ENCODE measurements at places on chromosomes 2 and 18.
A peak's percentile ranks its signal among the peaks of the same experiment; 100 is the strongest.

DNA sequence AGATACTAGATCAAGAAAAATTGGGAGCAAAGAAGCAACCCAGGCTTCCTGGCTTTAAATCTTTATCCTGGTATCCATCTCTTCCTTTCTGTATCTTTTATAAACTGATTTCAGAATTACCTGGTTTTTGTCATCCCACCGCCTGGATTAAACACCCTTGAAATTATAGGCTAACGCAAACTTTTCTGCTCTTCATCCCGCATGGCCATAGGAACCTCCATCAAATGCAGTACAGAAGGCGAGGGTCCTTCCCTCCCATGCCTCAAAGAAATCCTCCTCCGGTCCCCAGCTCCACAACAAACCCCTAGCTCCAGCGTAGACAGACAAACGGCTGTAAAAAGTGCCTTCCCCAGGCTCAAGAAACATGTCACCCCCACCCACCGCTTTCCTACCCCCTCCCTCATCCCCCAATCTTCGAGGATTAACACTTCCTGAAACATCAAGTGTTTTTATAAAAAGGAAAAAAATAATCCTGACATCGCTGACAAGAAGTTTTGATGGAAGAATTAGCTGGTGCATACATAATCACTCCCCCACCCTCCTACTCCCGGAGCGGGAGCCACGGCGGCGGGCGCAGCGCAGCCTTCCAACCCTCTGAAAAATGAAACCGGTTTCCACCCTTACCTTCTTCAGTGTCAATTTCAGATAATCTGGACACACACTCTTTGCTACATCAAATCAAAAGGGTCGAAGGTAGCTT, 7.6 kb downstream of the DLX1 start:
- DNase-seq, result no peak

DNA sequence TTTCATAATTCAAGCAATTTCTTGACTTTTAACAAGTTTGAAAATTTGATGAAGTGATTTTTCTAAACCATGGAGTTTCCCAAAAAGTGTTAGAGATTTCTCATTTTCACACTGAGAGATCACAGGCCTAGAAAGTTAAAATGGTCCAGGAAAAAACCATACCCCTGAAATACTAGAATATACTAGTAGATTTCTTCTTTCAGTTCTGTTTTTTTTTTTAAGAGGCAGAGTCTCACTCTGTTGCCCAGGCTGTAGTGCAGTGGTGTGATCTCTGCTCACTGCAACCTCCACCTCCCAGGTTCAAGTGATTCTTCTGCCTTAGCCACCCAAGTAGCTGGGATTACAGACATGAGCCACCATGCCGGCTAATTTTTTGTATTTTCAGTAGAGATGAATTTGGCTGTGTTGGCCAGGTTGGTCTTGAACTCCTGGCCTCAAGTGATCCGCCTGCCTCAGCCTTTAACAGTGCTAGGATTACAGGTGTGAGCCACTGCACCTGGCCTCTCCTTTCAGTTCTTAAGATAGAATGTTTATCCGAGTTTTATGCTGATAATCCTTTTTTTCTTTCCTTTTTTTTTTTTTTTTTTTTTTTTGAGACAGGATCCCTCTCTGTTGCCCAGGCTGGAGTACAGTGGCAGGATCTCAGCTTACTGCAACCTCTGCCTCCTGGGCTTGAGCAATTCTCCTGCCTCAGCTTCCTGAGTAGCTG, 14.4 kb downstream of the MTHFD2 start:
- no peak for DNase-seq

DNA sequence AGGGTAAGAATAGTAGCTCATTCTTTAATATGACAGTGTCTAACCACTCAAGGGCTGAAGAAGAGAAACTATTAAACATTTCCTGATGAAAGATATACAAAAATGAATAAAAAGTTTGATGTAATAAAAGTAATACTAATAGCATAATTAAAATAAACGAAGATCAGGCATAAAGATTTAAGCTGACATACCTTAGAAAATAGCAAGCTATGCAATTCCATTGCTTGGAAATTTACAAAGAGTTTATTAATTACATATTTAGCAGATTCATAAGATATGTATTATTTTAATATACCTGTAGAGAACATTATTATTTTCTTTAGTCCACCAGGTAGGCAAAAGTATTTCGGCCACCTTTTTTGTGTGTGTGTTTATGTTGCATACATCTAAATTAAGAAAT, 229.4 kb downstream of the GCA start:
- no peak for DNase-seq

GRCh38 chr2:240832921-240833494, 13.0 kb upstream of the KIF1A start:
- DNase-seq, result no peak

DNA sequence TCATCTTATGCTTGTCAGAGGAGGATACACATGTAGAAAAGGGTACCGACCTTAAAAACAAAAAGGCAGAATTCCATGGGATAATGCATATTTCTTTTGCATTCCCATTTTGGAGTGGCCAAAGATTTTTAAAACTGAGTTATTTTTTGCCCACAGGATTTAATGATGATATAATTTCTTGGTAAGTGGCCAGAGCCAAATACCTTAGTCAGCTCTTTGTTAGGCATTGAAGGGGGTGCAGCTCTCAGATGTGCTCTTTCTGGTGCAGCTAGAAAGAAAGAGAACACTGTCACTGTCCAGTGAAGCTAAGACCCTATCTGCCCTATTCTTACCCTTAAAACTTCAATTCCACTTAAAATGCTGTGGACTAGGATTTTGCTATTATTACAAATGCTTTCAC, 10.8 kb downstream of the COQ10B start:
- no peak for DNase-seq

DNA sequence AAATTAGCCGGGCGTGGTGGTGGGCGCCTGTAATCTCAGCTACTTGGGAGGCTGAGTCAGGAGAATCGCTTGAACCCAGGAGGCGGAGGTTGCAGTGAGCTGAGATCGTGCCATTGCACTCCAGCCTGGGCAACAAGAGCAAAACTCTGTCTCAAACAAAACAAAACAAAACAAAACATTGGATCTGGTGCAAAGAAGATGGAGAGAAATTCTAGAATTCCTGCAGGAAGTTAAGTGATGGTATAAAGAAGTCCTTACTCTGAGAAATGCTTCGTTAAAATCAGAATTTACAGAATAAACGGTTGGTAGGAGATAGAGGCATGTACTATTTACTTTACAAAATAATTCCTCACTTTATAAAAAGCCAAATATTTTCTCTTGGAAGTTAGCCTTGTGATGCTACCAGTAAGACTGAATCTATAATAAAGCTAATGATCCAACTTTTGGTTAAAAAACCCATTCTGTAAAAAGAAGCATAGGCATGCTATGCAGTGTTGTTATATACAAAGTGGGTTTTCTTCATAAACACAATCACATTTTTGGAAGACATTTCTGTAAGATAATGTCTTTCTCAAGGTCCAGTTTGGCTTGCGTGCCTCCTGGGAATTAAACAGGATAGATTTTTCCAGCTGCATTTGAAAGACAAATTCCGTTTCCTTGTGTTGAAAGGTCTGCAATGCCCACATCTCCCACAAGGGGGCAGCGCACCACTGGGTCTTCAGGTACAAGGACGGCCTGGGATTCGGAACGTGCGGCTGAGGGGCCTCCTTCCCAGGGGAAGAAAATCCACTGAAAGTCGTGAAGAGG, 35.6 kb upstream of the PNO1 start:
- DNase-seq, result peak; percentile 65

DNA sequence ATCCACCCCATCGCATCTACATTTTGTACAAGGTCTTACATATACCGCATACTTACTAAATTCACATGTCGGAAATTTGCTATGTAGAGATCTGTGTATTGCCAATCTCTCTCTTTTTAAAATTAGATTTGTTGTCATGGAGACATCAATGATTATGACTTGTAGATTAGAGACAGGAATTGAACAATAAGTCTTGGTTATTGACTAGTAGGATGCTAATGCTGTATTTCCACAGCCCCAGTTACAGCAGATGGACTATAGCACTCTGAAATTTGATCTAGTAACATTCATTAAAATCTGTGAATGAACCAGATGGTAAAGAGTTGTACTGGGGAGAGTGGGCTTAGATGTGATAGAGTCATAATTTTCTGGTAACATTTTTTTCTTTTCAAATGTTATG, 805.7 kb downstream of the SLC4A3 start:
- no peak for DNase-seq

- DNase-seq, result no peak
Observed at GRCh38 chr2:218081063-218081462, 12.0 kb downstream of the RUFY4 start.

All from NCI-H187 (cell line).